ENCODE measurements at places on chromosomes 3 and 15.

GRCh38 chr15:42772901-42773300, 36.0 kb upstream of the CDAN1 start:
- DNase-seq = no peak

DNA sequence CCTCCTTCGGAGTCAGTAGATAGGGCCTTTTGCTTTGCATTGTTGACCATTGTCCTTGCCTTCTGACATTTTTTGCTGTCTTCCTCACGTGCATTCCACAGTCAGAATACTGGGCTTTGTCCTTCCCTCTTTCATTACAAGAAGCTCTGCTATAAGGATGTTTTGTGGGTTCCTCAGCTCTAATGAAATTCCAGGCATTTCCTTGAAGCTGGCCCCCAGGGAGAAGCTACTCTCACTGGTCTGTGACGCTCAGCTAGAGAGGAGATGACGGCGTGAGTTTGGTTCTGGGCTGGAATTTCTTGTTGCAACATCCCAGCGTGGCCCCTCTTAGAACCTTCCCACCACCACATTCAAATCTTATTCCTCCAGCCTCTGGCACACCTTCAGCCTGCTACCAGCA, 210.2 kb downstream of the TJP1 start:
- DNase-seq = no peak

- peak; percentile 39 for DNase-seq
Observed at GRCh38 chr3:142724682-142725356, 985 bp downstream of the TRPC1 start.

DNA sequence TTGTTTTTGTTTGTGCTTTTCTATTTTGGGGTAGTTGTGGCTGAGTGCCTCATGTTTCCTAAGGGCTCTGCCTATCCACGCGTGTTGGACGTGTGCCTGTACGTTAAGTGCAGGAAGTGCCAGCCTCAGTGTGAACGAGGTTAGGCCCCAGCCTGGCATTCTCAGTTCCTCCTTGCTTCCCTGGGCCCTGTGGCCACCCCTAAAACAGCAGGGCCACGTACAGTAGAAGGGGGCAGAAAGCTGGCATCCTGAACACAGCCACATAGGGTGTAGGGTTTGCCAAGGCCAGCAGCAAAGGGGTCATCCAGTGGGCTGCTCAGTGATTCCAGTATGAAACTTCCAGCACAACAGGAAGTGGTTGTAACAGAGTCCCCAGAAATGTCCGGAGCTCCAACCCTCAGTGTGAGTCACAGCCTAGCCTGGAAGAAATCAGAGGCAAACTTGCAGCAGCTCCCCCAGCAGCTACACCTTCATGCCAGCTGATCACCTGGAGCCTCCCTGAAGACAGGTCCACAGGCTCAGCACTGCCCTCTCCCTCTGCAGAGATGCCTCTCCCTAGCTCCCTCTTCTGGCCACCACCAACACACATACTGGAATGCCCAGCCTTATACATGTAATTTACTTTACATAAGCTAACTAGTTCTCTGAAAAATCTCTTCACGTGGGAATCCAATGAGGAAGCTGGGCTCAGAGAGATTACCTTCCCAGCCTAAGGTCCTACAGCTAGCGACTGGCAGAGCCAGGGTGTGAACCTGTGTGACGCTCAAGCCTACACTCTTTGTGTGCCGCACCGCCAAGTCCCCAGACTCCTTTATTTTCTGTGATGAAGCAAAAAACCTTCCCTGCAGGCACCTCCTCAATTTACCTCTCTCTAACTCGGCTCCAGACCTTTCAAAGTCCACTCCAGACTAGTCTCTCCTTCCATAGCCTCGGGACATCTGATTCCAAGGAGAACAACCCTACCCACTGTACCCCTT, 26.6 kb downstream of the ILDR1 start:
- DNase-seq = peak; percentile 47

GRCh38 chr3:134852893-134853351, 57.9 kb downstream of the EPHB1 start:
- no peak for DNase-seq

GRCh38 chr3:71497971-71498444, 85.5 kb downstream of the FOXP1 start:
- no peak for DNase-seq

GRCh38 chr3:177061369-177061768, 135.9 kb downstream of the TBL1XR1 start:
- no peak for DNase-seq

DNA sequence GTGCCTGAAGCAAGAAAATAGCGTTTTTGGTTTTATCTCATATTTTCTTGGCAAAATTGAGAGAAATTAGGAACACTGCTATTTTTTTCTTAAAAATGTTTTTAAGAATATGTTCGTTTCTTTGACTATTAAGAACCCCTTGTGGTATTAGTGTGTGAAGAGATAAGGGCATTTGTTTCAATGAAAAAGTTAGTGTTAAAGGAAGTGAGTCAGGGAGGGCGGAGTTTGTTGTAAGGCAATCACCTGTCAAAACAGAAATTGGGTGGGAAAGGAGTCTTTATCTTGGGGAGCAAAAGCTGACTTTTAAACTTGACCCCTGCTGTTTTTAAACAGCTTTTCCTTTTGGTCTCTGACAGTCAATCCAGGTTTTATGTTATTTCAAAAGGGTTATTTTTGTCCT, 4.2 kb downstream of the RAP2B start:
- no peak for DNase-seq

GRCh38 chr15:31001702-31002101, 10.3 kb upstream of the MTMR10 start:
- DNase-seq = no peak

DNA sequence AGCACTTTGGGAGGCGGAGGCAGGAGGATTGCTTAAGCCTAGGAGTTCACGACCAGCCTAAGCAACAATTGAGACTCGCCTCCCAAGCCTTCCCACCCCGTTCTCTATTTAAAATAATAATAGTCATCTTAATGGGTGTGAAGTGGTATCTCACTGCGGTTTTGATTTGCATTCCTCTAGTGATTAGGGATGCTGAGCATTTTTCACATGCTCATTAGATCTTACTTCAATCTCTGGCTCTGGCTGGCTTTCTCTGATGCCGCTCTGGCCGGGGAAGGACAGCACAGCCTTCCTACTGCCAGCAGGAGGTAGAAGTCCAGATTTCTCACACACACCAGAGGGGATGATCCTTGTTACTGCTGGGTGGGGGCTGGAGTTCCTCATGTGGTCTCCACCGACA, 7.4 kb upstream of the EIF4A2 start:
- no peak for DNase-seq

DNA sequence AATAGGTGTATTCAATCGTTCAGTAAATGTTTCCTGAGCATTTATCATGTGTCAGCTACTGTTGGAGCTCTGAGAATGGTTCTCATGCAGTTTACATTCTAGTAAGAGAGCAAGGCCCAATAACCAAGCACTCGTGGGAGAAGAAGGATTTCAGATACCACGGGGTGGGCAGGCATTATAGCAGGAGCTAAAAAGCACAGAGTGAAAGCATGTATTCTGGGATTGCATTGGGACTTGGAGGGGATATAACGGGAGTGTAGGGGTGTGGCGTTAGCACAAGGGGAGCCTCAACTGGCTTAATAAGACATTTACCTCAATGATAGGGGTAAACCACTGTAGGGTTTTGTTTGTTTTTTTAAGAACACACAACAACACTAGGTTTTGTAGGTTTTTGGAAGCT, 1.6 kb upstream of the SIAH2 start:
- DNase-seq = no peak

DNA sequence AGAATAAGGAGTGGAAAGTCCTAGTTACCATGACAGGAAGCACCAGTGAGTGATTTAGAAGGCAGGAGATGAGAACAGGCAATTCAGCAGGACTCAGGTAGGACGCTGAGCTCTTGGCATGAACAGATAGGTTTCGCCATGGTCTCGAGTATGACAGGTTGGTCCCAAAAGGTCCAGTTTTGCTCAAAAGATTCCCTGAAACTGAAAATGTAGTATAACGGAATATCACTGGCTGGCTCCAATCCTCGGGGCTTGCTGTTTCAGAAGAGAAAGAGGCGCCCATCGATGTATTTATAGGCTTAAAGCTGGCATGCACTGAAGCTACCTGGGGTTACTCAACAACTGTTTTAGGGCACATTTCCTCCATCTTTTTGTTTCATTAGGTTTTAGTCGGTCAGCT, 59.2 kb downstream of the SRGAP3 start:
- no peak for DNase-seq

DNA sequence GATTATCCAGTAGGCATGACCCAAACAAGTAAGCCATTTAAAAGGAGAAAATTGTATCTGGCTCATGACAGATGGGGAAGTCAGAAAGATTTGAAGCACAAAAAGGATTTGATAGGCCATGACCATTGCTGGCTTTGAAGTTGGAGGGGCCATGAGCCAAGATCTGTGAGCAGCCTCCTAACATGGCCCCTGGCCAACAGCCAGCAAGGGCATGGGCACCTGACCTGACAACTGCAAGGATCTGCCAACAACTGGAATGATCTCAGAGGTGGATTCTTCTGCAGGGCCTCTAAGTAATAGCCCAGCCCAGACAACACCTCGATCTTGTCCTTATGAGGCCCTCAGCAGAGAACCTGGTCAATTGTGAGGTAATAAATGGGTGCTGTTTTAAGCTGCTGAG, 93.0 kb downstream of the ARNT2 start:
- no peak for DNase-seq

GRCh38 chr15:57048930-57049549, 130.6 kb downstream of the TCF12 start:
- DNase-seq = no peak

- DNase-seq = no peak
Observed at GRCh38 chr3:140394488-140395133, 283.3 kb upstream of the TRIM42 start.

GRCh38 chr3:71281280-71281679, 302.2 kb downstream of the FOXP1 start:
- no peak for DNase-seq

GRCh38 chr3:177483182-177483967, 286.1 kb upstream of the TBL1XR1 start:
- DNase-seq = no peak

DNA sequence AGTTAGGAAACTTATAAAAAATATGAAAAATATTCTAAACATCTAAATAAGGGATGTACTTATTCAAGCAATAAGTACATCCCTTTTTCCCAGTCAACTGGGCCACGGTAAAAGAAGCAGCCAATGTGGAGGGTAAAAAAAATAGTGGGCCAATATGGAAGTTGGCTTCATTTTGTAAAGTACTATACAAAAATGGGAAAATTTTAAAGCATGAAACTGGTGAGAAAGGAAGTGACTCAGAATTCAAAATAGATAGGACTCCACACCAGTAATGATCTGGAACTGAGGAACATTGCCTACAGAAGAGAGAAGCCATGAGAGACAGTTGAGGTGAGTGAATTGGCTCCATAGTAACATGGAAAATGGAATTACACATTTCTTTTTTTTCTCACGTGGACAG, 108.9 kb downstream of the FNDC3B start:
- DNase-seq = no peak

- DNase-seq = peak; percentile 49
Observed at GRCh38 chr3:161409069-161409468, 37.8 kb upstream of the SPTSSB start.

DNA sequence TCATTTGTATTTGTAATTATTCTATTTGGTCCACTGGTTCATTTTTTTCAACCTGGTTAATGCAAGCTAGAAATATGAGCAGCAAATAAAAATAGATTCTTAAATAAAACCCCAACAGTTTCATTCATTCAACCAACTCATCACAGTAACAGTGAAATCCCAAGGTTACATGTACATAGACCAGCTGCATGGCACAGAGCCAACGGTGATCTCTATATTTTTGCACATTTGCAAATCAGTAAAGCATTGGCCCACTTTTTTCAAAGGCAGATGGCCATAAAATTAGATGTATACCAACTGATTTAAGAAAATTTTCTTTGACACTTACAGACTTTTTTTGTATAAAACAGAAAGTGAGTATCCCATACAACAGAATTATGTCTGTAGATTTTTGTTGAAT, 49.3 kb downstream of the STRIT1 start:
- DNase-seq = no peak

GRCh38 chr15:88535100-88535499, 11.4 kb downstream of the DET1 start:
- no peak for DNase-seq

- no peak for DNase-seq
Observed at GRCh38 chr3:157868946-157869345, 237.3 kb downstream of the SHOX2 start.
